Hypothalamus (tissue), 51 donors: ENCODE measurements at places on chromosomes 4 and X.

DNA sequence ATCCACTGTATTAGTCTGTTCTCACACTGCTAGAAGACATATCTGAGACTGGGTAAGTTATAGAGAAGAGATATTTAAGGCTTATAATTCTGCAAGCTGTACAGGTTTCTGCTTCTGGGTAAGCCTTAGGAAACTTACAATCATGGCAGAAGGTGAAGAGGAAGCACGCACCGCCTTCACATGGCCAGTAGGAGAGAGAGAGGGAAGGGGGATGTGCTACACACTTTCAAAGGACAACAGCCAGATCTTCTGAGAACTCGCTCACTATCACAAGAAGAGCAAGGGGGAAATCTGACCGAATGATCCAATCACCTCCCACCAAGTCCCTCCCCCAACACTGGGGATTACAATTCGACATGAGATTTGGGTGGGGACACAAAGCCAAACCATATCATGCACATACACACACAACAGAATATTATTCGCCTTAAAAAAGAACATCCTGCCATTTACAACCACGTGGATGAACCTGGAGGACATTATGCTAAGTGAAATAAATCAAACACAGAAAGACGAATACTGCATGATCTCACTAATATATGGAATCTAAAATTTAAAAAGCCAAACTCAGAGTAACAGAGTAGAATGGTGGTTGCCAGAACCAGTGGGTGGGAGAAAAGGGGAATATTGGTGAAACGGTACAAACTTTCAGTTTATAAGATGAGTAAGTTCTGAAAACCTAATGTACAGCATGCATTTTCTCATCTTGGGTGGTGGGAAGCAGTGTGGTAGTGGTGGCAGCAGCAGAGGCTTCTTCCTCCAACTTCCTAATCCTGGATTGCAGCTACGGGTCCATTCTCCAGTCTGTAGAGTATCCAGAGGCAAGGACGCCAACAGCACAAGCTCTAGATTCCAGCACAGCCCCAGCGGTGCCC, 12.8 kb downstream of the FRYL start:
- no peak for DNase-seq

DNA sequence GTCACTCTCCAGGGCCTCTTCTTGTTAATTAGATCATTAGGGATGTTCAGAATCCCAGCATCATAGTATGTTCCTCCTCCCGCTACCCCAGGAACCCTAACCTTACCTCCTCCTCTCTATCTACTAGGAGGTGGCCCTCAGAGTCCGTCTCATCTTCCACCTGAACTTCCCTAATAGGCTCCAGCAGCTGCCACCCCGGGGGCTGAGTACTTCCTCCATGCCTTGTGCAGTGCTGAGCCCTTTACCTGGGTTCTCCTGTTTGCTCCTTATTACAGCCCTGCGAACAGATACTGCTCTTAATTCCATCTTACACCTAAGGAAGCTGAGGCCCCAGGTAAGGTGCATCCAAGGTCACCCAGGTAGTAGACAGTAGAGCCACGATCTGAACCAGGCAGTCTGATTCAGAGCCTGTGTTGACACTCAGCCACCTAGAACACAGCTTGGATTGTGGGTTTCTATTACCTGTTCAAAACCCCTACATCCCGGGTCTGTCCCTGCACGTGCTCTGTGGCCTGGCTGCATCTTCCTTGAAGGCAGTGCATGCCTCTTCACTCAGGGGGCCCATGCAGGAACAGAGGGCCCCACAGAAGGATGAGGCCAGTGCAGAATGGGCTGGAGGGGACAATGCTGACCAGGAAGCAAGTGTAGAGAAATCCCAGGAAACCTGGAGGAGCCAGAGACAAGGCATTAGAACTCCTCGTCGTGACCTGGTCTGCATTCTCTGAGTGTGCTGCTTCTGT, 51.4 kb upstream of the MSANTD1 start:
- no peak for DNase-seq

DNA sequence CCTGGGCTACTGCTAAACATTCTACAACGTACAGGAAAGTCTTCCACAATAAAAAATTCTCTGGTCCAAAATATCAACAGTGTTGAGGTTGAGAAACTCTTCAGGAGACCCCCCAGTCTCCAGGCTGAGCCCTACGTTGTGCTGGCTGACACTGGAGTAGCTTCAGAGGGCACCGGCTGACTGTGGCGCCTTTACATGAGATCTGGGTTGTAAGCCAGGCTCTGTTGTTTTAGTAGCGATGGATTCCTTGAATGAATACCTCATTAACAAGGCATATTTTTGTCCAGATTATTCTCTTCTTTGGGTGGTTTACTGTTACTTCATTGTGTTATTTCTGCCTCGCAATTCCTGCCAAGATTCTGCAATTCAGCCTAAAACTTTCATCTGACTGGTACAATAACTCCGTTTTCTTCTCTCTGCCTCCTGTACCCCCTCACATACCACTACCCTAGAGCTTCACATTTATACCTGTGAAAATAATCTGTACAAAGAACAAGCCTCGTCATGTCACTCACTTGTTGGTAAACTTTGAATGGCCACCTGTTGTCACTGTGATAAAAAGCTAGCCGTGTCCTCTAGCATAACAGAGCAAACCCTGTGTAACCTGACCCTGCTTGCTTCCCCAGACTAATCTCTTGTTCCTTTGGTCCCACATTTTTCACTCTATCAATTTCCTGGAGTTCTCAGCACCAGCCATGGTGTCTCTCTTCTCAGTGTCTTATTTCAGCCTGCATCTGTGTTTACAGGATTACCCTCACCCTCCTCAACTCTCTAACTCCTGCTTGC, 1476.1 kb upstream of the TENM3 start:
- DNase-seq: no peak

DNA sequence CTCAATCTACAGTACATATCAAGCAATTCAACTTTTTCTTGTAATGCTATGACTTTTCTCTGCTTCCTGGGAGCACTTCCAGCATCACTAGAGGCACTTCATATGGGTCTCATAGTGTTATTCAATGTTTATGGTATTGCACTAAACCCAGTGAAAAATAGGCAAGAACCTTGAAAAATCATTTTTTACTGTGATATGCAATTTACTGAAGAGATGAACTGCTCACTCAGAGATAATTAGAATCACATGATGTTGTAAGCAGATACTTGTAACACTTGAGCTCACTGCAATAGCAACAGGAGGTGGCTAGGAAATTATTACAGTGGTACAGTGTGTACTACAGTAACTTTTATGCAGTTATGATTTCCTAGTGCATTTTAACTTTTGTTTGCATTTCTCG, 93.3 kb downstream of the RASGEF1B start:
- no peak for DNase-seq

DNA sequence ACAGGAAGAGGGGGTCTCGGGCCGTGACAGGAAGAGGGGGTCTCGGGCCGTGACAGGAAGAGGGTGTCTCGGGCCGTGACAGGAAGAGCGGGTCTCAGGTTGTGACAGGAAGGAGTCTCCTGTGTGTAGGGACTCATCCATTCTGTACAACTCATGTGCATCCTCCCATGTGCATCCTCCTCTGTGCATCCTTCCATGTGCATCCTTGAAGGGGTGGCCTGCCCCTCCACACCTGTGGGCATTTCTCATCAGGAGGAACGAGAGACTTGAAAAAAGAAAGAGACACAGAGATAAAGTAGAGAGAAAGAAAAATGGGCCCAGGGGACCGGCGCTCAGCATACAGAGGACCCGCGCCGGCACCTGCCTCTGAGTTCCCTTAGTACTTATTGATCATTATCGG, 30.2 kb upstream of the PLCXD1 start:
- no peak for DNase-seq

DNA sequence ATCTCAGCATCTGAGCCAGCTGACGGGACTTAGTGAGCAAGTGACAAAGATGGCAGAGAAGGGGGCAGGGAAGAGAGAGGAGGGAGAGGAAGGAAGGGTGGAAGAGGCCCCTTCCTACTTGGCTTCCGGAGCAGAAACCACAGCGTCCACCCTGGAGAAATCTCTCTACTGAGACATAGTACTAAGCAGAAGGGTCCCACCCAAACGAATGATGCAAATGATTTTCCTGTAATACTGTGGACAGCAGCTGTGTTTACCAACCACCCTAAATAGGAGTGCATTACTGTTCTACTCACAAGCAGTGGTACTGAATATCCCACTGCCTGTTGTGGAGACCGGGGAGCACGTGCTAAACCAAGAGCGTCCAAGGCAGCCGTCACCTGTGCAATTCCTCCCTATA, 29.4 kb downstream of the DTHD1 start:
- DNase-seq: no peak

DNA sequence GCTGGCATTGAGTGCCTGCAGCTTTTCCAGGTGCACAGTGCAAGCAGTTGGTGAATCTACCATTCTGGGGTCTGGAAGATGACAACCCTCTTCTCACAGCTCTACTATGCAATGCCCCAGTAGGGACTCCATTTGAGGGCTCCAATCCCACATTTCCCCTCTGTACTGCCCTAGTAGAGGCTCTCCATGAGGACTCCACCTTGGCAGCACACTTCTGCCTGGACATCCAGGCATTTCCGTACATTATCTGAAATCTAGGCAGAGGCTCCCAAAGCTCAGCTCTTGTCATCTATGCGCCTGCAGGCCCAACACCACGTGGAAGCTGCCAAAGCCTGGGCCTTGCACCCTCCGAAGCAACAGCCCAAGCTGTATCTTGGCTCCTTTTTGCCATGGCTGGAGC, 8.4 kb upstream of the SMAD1 start:
- DNase-seq: no peak

GRCh38 chr4:98620087-98620784, 38.2 kb downstream of the TSPAN5 start:
- DNase-seq: no peak

DNA sequence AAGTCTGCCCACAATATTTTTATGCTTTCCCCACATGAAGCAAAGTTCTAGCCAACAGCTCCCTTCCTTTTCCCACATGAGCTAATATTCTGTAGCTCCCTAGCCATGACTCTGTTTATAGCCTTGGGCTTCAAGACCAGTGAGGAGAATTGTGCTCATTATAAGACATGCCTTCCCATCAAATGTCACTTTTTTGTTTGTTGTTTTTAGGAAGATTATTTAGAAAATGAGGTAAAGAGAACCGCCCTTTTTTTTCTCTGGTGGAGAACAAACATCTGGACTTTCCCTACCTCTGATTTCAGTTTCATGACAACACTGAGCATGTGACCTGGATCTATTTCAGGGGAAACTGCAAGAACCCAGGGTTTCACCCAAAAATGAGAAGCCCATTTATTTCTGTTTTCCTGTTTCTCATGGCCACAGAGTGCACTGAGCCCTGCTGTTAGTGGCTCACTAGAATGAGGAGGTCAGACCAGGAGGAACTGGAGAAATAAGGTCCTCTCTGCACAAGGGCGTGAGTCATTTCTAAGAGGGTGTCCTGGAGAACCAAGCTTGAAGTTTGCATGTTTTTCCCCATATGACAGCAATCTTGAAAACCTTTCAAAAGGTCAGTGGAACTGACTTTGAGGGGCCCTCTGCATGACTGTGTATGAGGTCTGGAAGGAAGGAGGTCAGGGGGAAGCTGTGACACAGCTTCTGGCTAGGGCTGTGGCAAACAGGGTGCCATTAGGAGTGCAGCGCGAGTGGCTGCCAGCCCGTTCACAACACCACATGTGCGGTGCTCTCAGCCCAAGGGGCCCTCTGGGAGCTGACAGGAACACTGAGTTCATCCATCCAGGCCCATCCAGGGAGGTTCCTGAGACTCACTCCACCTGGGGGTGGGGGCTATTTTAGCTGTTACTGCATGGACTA, 55.2 kb downstream of the CHST7 start:
- no peak for DNase-seq

DNA sequence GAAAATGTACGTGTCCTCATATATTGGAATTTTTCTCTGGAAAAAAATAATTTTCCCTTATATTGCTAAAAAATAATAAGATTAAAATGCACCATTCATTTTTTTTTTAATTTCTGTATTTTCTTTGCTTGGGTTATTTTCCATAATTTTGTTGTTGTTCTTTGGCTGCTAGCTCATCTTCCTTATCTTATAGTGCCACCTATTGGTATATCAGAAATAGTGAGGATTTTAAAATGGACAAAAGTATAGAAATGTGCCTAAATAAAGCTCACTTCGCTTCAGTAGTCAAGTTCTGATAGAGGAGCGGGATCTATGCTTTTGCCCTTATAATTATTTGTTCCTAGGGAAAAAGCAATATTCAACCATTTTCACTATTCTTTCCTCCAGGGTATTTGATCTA, 134.8 kb downstream of the NAP1L3 start:
- no peak for DNase-seq

DNA sequence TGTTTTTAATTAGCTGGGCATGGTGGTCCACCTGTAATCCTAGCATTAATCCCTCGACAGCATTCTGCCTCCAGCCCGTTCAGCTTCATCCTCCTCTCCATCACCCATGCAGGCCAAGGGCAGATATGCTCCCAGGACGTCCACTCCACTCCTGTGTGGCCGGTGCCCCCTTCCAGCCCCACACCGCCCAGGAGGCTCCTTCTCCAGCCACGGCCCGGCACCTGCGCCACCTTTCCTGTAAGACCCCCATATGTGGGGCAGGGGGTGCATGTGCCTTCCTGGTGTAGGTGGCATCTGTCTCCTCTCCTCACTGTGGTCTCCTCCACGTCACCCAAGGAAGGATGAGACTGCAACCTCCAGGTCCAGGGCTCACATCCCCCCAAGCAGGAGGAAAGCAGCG, 57.0 kb upstream of the MXD4 start:
- no peak for DNase-seq

- no peak for DNase-seq
Measured at GRCh38 chr4:92249541-92249940, 54.2 kb upstream of the GRID2 start.

- DNase-seq: no peak
Measured at GRCh38 chr4:39045827-39046221, 13.6 kb upstream of the TMEM156 start.

GRCh38 chr4:168584321-168584771, 87.5 kb downstream of the PALLD start:
- DNase-seq: no peak

- no peak for DNase-seq
Measured at GRCh38 chrX:936979-937769, 275.3 kb downstream of the CRLF2 start.

GRCh38 chr4:82423245-82424054, 6.8 kb downstream of the HNRNPDL start:
- DNase-seq: no peak

DNA sequence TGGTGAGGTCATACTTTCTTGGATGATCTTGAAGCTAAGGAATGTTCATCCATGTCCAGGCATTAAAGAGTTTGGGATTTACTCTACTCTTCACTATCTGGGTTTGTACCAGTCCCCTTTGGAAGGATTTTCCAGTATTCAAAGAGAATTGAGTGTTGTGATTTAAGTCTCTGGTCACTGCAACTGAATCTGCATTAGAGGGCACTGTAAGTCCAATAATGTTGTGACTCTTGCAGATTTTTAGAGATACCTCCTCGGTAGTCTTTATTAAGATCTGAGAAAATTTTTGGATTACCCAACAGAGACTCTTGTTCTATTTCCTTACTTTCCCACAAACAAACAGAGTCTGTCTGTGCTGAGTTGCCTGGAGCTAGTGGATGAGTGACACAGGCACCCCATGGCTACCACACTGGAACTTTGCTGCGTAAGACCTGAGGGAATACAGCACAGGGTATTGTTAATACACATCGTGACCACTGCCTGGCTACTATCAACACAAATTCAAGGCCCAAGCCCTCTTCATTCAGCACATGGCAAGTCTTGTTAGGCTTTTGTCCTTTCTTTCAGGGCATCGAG, 357.1 kb upstream of the KLHL4 start:
- no peak for DNase-seq
